ENCODE measurements at places on chromosomes 6 and 20.

DNA sequence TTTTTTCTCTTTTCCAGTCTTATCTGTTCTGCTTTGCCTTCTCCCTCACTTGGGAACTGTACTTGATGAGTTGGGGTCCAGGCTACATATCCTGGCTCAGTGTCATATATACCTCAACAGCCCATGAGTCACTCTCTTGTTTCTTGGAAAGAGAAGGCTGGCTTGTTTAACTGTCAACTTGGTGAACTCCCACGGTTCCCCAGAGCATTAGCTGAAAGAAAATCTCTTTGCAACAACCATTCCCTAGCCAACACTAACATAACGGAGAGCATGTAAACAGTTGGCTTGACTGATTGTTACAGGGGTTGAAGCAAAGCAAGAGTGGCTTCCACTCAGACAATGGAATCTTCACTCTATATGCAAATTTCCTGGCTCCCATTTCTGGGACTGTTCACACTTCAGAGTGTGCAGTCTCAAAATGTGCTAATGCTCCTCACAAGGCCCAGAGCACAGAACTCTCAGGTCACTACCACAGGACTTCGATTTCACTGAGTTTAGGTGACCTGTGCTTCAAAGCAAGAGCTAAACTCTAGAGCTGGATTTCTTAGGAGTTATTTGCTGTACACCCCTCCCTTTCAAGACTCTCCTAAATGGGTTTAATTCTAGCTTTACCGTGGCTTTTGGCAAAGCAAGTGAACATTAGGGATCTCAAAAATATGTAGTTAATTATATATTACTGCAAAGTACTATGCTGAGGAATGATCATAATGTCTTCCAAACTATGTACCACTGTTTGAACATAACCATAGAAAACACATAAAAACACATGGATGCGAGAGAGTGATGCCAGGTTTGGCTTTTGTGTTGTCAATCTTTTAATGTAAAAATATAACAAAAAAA is 609.8 kb downstream of the RFPL4B start:
- no peak for DNase-seq

- DNase-seq: no peak
Observed at GRCh38 chr20:38685853-38686473, 38.3 kb upstream of the SLC32A1 start.

- DNase-seq: no peak
Observed at GRCh38 chr20:23125625-23126191, 39.6 kb upstream of the CD93 start.

- DNase-seq: no peak
Observed at GRCh38 chr6:151506761-151507160, 12.9 kb downstream of the CCDC170 start.

- no peak for DNase-seq
Observed at GRCh38 chr20:15674253-15675060, 898.8 kb downstream of the KIF16B start.

DNA sequence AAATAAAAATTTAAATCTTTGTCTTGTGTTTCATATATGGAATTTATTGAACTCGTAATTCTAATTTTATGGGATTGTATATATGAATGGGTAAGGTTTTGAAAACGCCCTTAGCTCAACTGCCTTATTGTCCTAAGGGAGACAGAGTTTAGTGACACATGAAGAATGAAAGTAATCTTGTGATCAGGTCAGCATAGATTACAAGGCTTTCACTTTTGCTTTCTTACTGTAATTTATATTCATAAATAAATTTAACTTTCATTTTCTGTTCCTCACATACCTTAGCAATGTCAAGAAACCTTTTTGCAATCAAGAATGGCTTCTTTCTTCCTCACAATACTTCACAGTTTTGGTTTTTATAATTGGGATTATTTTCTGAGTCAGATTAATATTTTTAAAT is 14.4 kb downstream of the KPNA5 start:
- no peak for DNase-seq

- no peak for DNase-seq
Observed at GRCh38 chr6:3594201-3594600, 137.4 kb upstream of the SLC22A23 start.

DNA sequence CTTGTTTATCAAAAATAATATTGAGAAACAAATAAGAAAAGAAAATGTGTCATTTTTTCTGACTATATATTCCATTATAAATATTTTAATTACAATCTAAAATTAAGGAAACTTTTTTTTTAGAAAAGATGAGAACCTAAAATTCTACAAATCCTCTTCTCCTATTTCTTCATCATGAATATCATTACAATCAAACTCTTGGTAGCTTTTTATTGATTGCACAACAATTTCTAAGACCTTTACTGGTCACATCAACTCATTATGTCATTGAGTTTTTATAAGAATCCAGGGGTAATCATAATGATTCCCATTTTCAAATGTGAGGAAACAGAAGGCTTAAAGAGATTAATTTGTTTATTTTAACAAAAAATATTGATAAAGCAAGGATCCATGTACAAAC is 841.0 kb downstream of the FRK start:
- no peak for DNase-seq

DNA sequence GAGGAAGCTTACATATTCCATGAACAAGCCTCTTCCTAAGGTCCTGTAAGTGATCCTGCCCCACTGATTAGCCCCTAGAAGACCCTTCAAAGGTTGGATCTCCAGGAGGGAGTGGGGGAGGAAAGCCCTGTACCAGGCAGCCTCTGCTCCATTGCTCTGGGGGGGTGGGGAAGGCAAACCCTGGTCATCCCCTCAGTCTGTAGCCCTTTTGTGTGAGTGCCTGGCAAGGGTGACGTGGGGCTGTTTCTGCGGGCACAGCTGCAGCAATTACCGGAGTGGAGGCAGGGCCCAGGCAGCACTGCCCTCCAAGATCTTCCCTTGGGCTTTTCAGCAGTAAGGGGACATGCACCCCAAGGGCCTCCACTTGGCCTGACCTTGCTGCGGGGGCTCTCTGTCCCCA is at the start of gene MOG:
Gene MOG (plus strand): TSS at position 295 of the 400 bp plus-strand sequence. CDS start 118 bp downstream, outside the sequence.
- no peak for DNase-seq

- no peak for DNase-seq
Observed at GRCh38 chr20:1377341-1377871, 15.4 kb downstream of the FKBP1A start.

GRCh38 chr20:63533871-63534393 is 3.2 kb downstream of the PTK6 start:
- DNase-seq: no peak

GRCh38 chr6:16321826-16322225 is 83.4 kb downstream of the GMPR start:
- no peak for DNase-seq

DNA sequence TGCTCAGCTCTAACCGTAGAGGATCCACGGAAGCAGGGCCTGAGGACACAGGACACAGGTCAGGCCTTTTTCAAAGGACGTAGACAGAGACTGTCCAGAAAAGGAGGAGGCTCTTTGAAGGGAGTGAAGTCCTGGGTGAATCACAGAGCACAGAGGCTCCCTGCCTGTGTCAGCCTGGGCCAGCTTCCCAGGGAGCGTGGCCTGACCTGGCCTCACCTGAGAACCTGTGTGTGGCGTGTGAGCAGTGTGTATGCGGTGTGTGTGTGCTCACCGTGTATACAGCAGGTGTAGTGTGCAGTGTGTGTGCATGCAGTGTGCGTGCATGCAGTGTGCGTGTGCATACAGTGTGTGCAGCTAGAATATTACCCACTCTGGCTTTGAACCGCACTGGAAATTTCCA is 56.0 kb upstream of the FNDC1 start:
- DNase-seq: no peak

GRCh38 chr20:62900052-62900691 is 26.1 kb downstream of the DIDO1 start:
- DNase-seq: peak; percentile 44

- DNase-seq: peak; percentile 74
Observed at GRCh38 chr20:37042986-37043972, 52.5 kb downstream of the RBL1 start.

- DNase-seq: no peak
Observed at GRCh38 chr6:23087471-23087870, 518.1 kb downstream of the HDGFL1 start.

DNA sequence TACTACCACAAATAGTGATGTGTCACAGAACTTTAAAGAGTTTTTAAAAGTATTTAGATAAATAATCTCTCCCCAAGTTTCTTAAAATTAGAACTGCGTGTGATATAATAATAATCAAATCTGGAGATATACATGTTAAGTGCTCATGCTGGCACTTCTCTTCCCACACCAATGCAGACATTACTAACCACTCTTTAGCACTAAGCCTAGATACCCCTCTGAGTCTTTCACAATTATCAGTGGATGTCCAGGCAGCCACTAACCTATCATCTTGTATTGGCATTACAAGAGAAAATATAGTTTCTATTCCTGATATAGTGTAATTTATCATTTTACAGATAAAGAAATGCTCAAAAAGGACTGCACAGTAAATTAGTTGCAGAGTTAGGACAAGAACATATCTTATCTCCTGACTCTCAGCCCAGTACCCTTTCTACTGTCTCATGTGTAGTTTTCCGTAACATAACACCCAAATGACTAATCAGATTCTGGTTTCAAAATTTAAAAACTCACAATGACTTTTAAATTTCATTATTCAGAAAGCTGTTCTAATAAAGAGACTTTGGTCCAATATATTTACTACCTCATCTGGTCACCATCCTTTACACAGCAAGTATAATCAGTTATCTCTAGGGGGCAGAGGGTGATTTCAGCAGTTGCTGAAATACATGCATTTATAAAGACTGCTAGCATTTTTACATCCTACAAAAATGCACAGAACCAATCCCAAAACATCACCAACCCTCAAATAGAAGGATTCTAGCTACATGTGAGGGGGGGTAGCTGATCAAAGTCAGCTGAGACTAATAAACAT is 215.5 kb upstream of the MCHR2 start:
- DNase-seq: no peak

- no peak for DNase-seq
Observed at GRCh38 chr6:33716890-33717632, 5.6 kb upstream of the UQCC2 start.

DNA sequence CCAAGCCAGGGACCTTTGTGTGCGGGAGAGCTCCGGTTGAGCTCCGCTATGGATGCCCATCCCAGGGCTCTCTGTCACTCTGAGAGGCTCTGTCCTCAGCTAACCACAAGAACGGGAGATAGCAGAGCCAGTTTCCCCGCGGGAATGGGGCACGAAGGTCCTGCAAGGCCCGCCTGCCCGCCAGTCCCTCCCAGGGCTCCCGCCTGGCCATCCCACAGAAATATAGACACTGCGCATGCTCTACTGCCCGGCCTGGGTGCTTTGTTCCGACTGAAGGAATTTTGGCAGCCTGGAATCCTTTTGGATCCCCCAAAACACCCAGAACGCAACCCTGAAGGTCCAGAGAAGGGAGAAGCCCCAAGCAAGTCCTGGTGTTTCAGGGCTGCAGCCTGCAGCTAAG is 8.6 kb upstream of the DEFB110 start:
- DNase-seq: no peak

GRCh38 chr20:48406912-48407340 is 420.9 kb downstream of the PREX1 start:
- DNase-seq: no peak

GRCh38 chr6:158816803-158817727 is 2.1 kb downstream of the EZR start:
- DNase-seq: no peak

- no peak for DNase-seq
Observed at GRCh38 chr6:110654096-110654820, 161.0 kb downstream of the CDK19 start.

GRCh38 chr20:23450877-23451276 is 1.8 kb downstream of the CST11 start:
- DNase-seq: no peak

- no peak for DNase-seq
Observed at GRCh38 chr20:62825333-62825985, 8.6 kb downstream of the COL9A3 start.

DNA sequence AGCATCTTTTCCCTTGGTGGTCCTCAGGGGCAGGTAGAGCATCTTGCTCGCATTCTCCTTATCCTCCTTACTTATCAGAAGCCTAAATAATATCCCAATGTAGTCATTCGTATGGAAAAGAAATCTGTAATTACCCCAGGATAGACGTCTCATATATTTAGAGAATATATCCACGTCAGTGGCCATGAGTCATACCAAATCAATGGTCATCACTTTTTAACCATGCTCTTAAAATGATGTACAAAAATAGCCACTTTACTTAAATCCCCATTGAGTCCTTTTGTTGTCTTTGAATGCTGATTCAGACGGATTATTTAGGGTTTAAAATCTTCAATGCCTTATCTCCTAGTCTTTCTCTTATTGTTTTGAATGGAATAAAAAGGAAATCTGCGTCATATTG is 231.7 kb upstream of the STXBP5 start:
- no peak for DNase-seq

GRCh38 chr6:150004101-150004782 is 21.1 kb downstream of the RAET1L start:
- DNase-seq: peak; percentile 58

Data from T-helper 1 cell (primary cell).